Uterus (tissue), 4 donors: ENCODE measurements at places on chromosomes 4 and X.
A peak's percentile ranks its signal among the peaks of the same experiment; 100 is the strongest.

GRCh38 chr4:136831553-136831952 is 700.7 kb downstream of the PCDH18 start:
- no peaks in the 10 kb centered on the region for H3K27me3 ChIP-seq
- no peaks in the 10 kb centered on the region for H3K4me1 ChIP-seq
- H3K36me3 ChIP-seq: no peaks in the 10 kb centered on the region
- H3K27ac ChIP-seq: no peak overlapping the region
- H3K4me3 ChIP-seq: no peak overlapping the region

DNA sequence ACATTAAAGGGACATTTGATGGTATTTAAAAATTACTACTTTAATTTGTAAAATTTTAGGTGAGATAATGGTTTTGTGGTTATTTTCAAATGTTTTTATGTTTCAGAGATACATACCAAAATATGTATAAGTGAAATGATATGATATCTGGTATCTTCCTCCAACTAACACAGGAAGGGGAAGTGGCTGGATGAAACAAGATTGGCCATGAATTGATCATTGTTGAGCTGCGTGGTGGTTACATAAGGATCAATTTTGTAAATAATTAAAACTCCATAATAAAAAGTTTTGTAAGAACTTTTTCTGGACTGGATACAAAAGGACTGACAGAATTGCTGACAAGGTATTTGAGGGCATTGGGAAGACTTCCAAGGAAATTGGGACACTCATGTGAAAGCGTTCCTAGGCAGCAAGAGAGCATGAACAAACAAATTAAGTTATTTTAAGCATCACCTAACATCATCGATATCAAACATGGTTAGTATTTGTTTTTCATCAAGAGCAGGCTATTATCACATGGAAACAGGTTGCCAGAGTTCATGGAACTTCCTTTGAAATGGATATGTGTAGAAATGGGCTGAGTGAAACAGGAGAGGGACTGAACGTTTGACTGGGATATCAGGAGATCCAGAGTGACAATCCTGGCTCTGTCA is 4.4 kb upstream of the PGM2 start:
- no peak for DNase-seq
- no peaks in the 10 kb centered on the region for H3K27me3 ChIP-seq
- no peaks in the 10 kb centered on the region for H3K36me3 ChIP-seq
- H3K27ac ChIP-seq: no peak overlapping the region
- H3K4me1 ChIP-seq: no peaks in the 10 kb centered on the region
- H3K4me3 ChIP-seq: no peak overlapping the region

GRCh38 chr4:87497578-87497977 is 31.6 kb downstream of the SPARCL1 start:
- H3K4me3 ChIP-seq: no peak overlapping the region
- H3K27ac ChIP-seq: peak overlapping the region; percentile 84
- DNase-seq: no peak
- no peaks in the 10 kb centered on the region for H3K27me3 ChIP-seq

DNA sequence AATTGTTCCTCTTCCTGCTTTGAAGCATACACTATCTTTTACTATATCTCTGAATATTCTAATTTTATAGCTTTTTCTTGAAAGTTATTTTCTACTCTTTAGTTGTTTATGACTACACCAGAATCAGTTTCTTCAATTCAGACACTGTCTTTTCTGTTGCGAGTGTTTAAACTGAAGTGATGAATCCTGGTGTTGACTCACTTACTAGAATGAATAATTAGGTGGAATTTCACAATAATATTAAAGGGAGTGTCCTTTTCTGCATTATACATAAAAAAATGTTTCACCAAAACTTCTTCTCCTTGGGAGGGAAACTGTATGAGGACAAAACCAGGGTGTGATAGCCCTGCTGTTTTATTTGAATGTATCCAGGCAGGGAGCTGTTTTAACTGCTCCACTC is 1383.1 kb downstream of the C4orf33 start:
- H3K27ac ChIP-seq: no peak overlapping the region
- no peaks in the 10 kb centered on the region for H3K4me1 ChIP-seq
- H3K27me3 ChIP-seq: no peaks in the 10 kb centered on the region
- DNase-seq: no peak
- no peaks in the 10 kb centered on the region for H3K36me3 ChIP-seq
- H3K4me3 ChIP-seq: no peak overlapping the region
